HT1080 (cell line): ENCODE measurements at places on chromosomes 7 and 10.

- peak; percentile 57 for DNase-seq
Measured at GRCh38 chr7:29105752-29106668, 40.3 kb downstream of the CPVL start.

- no peak for DNase-seq
Measured at GRCh38 chr7:139703487-139704307, 74.1 kb downstream of the HIPK2 start.

- DNase-seq, result peak; percentile 92
Measured at GRCh38 chr7:43302211-43302711, 189.8 kb downstream of the HECW1 start.

- DNase-seq, result peak; percentile 86
Measured at GRCh38 chr7:26891400-26892350, 27.3 kb upstream of the SKAP2 start.

GRCh38 chr7:6049780-6050179 is 18.6 kb downstream of the ANKRD61 start:
- no peak for DNase-seq

DNA sequence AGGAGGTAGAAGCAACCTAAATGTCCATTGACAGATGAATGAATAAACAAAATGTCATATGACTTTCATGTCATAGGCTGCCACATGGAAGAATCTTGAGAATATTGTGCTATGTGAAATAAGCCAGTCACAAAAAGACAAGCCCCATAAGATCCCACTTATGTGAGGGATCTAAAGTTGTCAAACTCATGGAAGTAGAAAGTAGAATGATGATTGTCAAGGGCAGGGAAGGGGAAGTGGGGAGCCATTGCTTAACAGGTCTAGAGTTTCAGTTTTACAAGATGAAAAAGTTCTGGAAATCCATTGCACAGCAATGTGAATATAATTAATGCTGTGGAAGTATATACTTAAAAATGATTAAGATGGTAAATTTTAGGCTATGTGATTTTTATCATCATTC is 229.3 kb upstream of the KMT2E start:
- no peak for DNase-seq

DNA sequence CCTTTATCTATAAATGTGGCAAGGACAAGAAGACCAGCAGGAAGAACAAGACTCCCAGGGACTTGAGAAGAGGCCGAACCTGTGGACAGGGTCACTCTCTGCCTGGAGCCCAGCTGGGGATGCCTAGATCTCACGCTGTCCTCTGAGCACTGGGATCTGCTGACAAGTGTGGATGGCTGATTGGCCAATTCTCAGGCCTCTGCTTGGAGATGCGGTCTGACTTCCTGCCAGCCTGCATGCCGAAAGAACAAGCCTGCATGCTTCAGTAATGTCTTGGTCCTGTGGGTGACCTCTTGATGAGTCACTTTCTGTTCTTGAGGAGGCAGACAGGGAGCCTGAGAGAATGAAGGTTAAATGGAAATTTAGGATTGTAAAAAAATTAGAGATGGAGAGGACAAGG is 84.7 kb downstream of the TMEM178B start:
- DNase-seq, result peak; percentile 96

GRCh38 chr7:88757371-88757770 is 2.1 kb upstream of the ZNF804B start:
- DNase-seq, result no peak

DNA sequence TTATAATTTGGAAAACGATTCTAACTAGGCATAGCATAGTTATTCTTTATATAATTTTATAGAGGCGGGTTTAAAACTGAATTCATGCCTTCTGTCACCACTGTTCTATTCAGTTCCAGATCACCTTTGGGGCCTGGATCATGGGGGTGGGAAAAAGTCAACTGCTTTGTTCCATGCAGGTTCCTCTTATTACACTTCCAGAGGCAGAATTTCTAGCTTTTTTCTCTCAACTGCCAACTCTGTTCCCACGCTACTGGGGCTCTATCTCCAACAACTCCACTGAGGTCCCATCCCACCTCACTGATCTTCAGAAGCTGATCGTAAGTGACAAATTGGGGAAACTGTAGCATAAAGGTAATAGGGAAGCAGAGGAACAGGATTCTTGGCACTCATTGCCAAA is 283.6 kb upstream of the IMMP2L start:
- no peak for DNase-seq

- no peak for DNase-seq
Measured at GRCh38 chr7:109206196-109206595, 636.5 kb downstream of the DNAJB9 start.

GRCh38 chr7:127585044-127585953 is at the start of gene GCC1:
GCC1 (minus strand) TSS chr7:127585596; CDS start chr7:127585182, 414 bp downstream.
- DNase-seq, result peak; percentile 78

DNA sequence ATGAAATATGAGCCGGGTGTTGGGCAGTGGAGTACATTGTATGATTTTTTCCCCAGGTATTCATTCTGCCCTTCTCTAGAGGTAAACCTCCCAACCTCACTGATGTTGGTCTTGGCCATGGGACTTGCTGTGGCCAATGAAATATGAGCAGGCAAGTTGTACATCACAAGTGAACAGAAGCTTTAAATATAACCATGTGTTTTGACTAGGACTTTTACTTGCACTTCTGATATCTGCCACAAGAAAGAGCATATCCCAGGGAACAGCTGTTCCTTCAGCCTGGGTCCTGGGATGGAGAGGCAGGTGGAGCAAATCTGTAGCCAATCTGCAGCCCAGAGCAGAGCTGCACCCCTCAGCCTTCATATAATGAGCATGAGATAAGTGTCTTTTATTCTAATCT is 109.8 kb upstream of the PALS2 start:
- DNase-seq, result no peak

DNA sequence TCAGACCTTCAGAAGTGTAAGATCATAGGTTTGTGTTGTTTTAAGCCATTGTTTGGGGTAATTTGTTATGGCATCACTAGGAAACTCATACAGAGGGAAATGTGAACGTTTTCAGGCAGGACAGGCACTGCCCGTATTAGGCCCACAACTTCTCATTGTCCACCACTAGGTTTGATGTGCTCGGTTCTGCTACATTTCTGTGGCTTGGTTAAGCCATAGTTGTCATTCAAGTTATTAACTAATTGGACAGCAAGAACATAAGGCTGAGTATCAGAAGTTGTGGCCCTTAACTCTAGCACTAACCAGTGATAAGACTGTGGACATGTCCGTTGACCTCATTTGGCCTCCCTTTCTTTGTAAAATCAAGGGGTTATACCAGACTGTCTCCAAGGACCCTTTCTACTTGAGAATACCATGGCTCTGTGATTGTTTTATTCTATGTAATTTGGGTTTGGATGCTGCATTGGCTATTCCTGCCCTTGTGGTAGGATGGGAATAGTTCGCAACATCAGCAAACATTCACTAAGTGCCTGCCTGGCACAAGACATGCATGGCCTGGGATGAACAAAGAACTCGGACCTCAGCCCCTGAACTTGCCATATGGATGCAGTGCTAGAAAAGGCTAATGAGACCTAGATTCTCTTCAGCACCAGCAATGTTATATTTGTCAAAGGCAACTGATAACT is 85.7 kb downstream of the CCDC71L start:
- no peak for DNase-seq

DNA sequence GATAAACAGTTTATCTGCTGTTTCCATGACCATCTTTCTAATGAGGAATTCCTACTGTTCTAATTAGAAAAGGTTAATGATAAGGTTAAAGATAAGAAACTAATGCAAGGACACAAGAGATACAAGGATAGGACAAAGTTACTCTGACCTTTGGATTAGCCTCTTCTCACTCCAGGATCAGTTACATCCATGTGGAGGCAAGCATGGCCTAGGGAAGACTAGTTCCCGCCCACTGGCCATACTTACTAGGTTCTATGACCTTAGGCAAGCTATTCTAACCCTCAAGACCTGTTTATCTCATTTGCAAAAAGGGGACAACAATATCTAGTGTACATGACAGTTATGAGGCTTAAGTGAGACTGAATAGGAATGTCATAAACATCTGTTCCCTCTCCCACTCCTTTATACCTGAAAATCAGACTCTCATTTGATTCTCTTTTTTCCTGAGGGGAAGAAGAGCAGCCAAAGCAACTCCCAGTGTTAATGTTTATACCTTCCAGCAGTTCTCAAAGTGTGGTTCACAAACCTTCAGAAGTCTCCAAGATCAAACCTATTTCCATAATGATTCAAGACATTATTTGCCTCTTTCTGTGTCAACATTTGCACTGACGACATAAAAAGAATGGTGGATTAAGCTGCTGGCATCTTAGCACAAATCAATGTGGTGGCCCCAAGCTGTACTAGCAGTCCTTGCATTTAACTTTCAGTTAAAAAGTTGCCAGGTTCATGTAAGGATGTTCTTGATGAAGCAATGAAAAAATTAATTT is 72.0 kb downstream of the SRPK2 start:
- no peak for DNase-seq

DNA sequence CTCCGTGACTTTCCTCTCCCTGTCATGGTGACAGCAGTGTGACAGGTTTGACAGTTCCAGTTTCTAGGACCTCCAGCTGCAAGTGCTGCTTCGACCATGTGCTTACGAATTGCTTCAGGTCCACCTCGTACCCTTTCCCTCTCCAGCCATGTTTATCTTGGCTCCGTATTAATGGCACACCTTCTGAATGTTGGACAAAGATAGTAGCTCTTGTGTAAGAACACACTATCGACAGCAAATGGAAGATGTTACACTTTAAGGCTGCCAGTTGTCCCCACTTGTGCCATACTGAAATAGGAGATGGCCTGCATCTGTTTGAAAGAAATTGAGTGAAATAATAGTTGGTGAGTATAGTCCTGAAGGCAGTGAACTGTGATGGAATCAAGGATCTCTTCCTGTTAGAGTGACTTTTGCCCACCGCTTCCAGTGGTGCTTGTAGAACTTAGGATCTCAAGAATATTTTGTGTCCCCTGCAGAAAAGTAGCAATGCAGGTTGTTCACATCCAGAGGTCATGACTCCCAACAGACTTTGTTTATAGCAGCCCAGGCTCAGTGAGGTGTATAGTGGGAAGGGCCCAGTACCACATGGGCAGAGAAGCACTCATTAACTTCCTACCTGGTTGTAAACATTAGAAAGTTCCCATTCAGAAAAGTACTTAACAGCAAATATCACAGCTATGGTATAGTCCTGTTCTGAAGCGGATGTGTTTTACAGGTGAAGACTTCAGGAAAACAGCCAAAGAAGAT is 629.7 kb upstream of the GALNT17 start:
- no peak for DNase-seq

DNA sequence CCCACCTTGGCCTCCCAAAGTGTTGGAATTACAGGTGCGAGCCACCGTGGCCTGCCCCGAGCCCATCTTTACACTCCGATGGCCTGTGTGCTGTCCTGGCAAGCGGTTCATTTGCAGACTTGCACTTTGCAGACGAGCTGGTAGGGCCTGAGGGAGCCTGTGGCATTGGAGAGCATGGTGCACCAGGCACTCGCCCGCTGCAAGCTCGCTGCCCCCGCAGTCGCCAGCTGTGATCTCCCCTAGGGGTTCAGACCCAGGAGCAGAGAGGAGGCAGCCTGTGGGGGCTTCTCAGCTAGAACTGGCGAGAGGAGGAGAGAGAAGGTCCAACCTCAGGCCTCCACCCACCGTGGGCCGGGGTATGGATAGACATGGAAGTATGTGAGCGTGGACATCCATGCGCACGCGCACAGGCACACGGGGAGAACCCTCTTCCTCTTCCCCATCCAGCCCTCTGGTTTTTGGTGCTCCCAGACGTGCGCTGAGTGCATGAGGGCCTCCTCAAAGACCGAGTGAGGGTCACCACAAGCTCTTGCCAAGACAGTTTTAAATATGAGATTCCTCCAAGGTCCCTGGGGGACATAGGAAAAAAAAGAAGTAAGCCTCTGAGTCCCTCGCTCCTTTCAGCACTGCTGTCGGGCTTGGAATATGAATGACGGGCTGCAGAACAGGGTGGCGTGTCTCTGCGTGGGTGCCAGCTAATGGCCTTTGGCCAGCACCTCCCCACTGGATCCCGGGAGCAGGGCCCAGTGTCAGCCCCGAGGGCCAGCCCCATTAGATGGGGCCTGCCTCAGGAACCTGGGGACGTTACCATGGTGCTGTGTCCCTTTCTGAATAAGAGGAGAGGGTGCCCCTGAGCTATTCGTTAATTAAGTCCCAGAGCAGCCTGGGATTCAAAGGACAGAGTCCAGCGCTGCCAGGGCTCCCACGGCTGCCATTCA is 15.1 kb upstream of the TTYH3 start:
- no peak for DNase-seq

GRCh38 chr10:62885684-62886461 is 69.7 kb upstream of the EGR2 start:
- peak; percentile 81 for DNase-seq

DNA sequence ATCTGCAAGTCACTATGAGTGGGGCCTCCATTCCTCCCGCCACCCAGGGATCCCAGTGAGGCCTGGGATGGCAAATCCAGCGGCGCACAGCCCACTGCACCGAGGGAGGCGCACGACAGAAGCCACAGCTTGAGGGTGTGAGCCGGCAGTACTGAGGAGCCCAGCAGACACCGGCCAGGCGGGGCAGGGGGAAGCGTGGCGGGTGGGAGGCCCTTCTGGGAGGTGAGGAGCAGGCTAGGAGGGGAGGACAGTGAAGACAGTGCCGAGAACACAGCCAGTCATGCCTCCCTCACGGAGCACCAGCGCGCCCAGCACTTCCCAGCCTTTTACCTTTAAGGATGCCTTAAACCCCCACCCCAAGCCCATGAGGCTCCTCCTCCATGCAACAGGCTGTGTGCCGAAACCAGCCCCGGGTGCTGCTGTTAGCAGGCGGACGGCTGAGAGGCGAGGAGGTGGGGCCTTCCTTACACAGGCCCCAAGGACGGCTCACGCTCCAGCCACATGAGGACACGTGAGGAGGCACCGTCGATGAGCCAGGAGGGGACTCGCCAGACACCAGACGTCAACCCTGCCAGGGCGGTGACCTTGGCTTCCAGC is 258.5 kb downstream of the PTPRN2 start:
- no peak for DNase-seq

- DNase-seq, result no peak
Measured at GRCh38 chr10:57993302-57993701, 274.4 kb downstream of the IPMK start.

- peak; percentile 20 for DNase-seq
Measured at GRCh38 chr7:18495412-18496340, at the start of gene HDAC9. HDAC9 (plus strand) TSS chr7:18495749; CDS start chr7:18496303, 554 bp downstream.

DNA sequence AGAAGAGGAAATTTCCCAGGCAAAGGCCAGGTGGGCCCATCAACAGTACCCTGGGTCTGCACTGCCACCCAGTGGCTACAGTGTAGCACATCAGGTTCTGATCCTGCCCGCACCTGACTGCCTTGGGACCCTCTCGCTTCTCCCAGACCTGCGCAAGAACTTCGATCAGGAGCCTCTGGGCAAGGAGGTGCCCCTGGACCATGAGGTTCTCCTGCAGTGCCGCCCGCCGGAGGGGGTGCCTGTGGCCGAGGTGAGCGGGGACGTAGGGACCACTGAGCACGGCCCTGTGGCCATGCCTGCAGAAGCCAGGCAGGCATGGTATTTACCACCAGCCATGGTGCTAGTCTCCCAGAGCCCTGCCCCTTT is 33.9 kb upstream of the SLC29A3 start:
- peak; percentile 30 for DNase-seq
